ENCODE measurements at places on chromosomes 6 and 20.
A peak's percentile ranks its signal among the peaks of the same experiment; 100 is the strongest.

- DNase-seq, result no peak
These were observed 220.2 kb upstream of the EXOC2 start for GRCh38 chr6:912871-913835.

DNA sequence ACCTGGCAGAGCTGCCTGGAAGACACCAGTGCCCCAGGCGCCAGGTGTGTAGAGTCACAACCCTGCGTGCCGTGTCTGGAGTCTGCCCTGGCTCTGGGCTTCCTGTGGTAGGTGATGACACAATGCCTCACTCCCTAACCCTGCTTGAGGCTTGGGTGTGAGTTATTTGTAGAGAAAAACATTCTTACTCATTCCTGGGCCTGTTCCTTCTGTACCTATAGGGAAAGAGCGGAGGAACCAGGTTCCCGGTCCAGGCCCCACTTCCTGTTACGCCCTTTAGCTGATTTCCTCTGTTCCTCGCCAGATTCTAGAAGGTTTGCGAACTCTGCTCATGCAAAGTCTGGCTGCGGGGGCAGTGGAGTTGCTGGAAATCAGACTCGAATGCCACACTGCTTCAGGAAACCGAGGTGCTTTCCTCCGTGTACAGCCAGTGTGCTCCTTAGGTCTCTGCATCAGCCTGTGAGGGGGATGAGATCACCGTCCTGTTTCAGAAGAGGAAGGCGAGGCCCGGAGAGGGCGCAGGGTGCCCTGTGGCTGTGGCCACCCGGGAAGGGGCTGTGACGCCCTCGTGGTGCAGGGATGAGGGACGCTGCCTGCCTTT is 67.1 kb upstream of the DUSP22 start:
- DNase-seq, result peak; percentile 26

- no peak for DNase-seq
These were observed 28.8 kb downstream of the IMPG1 start for GRCh38 chr6:76043690-76044089.

GRCh38 chr6:31057426-31058003 is 47.2 kb downstream of the MUC22 start:
- DNase-seq, result no peak

DNA sequence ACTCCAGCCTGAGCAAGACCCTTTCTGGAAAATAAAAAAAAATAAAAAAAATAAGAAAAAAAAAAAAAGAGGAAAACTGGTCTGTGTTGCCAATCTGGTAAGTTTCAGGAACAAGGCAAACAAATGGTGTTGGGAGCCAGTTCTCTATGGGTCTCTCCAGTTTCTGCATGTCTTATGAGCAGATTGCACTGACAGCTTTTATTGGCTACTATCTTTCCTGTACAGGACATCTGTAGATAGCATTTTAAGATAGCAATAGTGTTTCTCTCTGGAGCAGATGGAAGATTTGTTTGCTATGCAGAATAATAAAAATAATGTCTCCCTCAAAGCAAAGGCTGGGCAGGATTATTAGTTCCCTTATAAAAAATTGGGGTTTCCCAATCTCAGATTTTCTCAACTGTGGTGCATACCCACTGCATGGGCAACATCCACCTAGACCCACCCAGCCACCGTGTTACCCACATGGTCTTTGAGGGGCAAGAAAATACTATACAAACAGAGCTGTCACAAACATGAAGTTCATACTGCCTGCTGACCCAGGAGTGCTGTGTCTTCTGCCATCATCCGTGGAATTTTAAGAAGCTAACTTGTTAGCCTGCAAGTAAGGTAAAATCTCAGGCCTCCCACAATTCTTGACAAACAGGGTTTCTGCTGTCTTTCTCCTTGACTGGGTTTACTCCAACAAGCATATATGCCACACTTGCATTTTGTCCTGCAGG is 9.5 kb downstream of the GMDS start:
- DNase-seq, result no peak

DNA sequence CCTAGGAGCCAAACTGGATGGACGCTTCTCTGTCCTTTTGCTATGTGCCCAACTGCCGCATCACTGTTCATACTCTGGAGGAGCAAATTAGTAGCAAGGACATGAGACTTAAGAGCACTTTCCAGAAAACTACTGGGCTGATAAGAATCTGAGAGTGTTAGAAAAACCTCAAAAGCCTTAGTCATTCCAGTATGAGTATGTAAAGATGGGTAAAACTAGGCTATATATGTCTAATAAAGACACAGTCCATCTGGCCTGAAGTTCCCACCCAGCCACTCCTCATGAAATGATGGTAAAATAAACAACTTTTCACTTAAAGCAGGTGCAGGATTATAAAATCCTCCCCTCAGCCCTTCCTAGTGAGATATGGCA is 30.6 kb downstream of the SHLD1 start:
- no peak for DNase-seq

- no peak for DNase-seq
These were observed 13.9 kb upstream of the CCN5 start for GRCh38 chr20:44701118-44701857.

GRCh38 chr20:62665826-62666735 is 23.8 kb downstream of the SLCO4A1 start:
- DNase-seq, result no peak

DNA sequence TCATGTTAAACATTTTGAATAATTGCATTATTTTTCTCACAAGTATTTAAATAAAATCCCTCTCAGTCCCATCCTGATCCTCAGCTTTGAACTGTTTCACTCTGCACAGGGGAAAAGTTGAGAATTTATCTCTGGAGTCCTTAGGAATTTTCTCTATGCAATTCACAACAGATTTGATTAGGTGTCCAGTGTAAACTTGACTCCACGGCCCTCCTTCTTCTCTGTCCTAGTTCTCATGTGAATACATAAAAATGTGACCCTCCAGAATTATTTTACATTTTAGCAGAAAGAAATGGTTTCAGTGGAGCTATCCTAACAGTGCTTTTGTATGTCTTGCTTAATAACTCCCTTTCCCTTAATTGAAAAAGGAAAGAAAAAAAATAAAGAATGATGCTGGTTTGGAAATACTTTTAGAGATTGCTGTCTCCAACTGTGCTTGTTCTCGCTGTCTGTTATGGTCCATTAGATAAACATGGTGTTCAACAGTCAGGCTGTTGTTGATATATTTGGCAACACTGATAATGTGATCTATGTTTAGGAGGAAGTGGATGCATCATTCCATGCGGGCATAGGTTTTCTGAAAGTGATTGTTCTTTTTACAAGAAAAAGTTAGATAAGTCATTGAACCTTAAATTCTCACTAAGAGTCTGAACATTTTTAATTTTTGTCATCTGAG is 599.4 kb upstream of the CITED2 start:
- DNase-seq, result no peak

GRCh38 chr6:149166747-149167146 is 150.8 kb upstream of the TAB2 start:
- DNase-seq, result no peak

DNA sequence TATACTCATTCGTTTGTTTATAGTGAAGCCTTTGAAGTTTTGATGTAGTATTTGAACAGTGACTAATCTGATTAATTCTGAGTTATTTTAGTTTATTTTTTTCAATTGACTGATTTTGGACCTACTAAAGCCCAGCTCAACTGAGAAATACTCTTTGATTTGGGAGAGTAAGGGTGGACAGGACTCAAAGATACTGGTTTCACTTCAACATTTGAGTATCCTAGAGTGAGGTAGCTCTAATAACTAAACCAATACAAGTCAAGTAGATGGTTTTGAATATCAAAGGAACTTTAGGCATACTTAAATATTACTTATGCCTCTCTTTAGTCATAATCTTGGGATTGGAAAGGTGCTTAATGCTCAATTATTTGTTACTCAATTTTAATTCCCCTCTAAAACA is 65.6 kb downstream of the ZNF292 start:
- no peak for DNase-seq

GRCh38 chr6:144654506-144654905 is 369.4 kb downstream of the UTRN start:
- no peak for DNase-seq

DNA sequence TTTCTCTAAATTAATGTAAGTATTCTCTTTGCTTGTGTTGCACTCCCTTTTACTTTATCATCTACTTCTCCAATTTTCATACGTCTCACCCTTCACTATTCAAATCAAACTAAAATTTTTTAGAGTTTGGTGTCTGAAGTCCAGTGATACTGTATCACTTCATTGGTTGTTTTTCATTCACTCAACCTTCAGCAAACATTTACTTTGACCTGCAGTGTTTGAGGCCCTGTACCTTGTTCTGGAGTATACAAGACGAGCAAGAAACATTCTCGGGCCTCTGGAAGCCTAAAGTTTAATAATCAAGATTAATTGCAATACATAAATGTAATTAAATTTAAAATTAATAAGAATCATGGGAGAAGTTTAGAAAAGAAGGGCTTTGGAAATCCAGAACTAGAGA is 64.6 kb downstream of the SCAF8 start:
- no peak for DNase-seq

DNA sequence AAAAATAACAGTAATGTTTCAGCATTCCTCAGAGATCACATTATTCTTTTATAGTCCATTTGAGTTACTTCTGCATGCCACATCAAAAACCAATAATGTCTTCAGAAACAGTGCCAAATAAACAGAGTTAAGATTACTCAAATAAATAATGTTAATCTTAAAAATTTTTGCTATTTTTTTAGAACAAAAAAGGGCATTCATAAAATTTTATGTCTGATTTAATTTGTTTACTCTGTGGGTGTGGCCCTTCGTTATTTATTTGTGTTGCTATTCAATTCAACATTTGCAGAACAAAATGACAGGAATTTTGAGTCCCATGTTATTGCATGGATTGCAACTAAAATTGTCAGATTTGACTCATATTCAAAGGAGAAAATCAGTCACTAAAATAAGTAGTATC is 18.7 kb upstream of the TBC1D32 start:
- no peak for DNase-seq

DNA sequence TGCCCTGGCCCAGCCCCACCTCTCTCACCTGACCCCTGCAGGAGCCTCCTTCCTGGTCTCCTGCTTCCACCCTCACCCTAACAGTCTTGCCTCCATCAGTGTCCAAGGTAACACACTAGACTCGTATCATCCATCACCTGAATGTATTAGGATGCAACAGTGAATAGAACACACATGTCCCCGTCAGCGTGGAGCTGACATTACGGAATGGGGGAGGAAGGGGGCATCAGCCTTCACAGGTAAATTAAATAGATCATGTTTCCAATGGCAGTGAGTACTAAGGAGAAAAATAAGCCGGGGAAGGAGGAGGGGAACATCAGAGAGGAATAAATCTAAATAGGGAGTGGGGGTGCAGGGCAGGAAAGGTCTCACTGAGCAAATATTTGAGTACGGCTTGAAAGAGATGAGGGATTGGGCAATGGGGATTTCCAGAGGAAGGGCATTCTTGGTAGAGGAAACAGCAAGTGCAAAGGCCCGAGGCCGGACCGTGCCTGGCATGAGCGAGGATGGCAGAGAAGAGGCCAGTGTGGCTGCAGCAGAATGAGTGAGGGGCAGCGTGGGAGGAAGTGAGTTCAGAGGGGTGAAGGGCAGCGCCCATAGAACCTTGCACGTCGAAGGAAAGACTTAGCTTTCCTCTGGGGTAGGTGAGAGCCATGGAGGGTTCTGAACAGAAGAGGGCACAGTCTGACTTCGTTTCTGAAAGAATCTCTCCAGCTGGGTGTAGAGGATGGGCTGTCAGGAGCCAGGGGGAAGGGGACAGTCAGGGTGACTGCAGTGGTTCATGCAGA is 110.1 kb upstream of the PTPN1 start:
- DNase-seq, result no peak

- DNase-seq, result no peak
These were observed 45.6 kb upstream of the SLC22A1 start for GRCh38 chr6:160076009-160076408.

DNA sequence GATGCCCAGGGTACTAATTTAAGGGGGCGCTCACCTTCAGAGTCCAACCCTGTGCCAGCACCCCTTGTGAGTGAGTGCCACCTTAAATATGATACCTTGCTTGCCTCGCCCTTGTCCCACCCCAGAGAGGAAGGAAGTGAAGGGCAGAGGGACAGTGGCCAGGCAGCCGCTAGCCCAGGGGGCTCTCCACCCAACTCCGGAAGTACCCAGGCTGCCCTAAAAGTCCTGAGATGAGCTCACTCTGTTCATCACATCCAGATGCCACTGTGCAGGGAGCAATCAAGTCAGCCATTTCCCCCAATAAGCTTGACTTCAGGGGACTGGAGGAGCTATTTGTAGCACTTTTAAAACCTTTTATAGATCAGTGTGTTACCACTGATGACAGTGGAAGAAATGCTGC is 25.0 kb upstream of the STX16 start:
- no peak for DNase-seq

GRCh38 chr20:50346374-50347283 is 156.0 kb downstream of the CEBPB start:
- peak; percentile 19 for DNase-seq

- DNase-seq, result no peak
These were observed 1372.1 kb downstream of the EPHA7 start for GRCh38 chr6:92047152-92047850.

- no peak for DNase-seq
These were observed 428.4 kb upstream of the CHD6 start for GRCh38 chr20:42046371-42047085.

GRCh38 chr6:18279422-18279821 is 15.1 kb upstream of the DEK start:
- DNase-seq, result no peak

DNA sequence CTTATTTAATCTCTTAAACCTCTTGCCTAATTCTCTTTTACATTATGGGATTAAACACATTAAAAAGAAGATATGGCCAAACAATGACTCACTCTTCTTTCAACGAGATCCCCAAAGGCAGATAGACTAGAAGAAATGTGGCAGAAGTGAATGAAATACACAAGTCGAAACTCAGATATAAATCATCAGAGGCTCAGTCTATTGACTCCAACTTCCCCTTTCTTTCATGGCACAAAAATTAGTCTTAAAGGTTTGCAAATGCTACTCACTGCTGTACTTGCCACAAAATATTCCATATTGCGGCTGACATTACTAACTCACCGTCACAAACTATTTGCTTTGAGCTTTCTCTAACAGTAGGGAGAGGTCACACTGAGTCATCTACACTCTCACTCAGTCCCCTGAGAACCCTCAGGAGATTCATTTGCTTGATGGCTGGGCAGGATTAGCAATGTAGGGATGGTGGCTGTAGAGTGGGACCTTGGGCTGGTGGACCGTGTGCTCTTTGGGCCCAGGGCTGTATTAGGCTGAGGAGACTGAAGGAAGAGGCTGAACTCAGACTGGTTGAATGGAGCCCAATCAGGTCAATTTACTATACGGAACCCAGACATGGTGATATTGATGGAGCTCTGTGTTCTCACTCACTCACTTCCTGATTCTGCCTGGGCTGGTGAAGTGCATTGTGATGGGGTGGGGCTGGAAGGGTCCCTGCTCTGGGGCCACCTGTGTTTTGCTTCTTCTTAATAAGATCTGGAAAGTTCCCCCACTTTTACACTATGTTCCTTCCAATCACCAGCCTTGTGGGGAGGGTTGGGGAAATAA is 42.8 kb upstream of the UBR2 start:
- no peak for DNase-seq

DNA sequence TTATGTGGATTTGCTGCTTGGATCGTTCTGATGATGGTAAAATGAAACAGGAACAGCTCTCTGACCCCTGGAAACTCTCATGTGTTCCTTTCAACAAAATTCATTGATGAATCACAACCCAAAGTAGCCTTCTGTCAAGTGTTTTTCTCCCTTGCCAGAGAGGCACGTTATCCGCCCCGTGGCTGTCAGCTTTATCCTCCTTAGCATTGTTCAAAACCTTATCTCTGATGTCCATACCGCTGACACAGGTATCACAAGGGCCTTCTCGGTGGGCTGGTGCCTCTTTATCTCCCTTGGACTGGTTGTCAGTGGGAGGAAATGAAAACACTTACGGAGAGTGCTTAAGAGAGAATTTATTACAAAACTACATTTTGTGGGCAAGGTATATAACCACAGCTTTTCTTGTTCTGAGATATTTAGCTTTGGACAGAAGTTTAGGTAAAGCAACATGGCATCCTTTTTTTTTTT is 84.9 kb downstream of the TIAM2 start:
- no peak for DNase-seq

Data from activated naive CD4-positive, alpha-beta T cell (primary cell).